ENCODE measurements at places on chromosomes 1 and 21. TPM values are rescaled to one million over a fixed set of nuclear protein-coding genes. Genes with fewer than 3 reads are reported as not detected.

EIF3I gene
- 319 TPM for polyA plus RNA-seq

HCRTR1 gene
- not detected for polyA plus RNA-seq

GRCh38 chr1:241186716-241187115 is 170.3 kb downstream of the RGS7 start:
- DNase-seq, result no peak

- DNase-seq, result no peak
Observed at GRCh38 chr1:232577772-232578171, 52.2 kb downstream of the SIPA1L2 start.

COL8A2 gene
- 0.23 TPM for polyA plus RNA-seq

BARHL2 gene
- not detected for polyA plus RNA-seq

DNA sequence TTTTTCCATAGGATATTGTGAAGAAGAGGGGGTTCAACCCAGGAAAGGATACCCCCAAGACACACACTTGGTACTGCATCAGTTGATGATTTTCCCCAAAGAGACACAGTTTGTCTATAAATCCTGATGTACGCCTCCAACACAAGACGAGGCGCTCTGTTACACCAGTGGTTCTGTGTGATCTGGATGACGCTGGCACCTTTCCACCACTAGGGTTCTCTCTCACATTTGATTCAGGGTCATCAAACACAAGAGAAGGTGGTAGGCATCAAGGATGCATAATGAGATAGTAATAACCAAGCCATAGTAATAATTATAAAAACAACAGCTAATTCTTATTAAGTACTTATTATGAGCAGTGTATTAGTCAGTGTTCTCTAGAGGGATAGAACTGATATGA is 508.8 kb upstream of the ZP4 start:
- no peak for DNase-seq

SAMD11 gene
- polyA plus RNA-seq, result 0.03 TPM

- no peak for DNase-seq
Observed at GRCh38 chr21:41357546-41357945, 4.3 kb upstream of the MX2 start.

- no peak for DNase-seq
Observed at GRCh38 chr1:108316545-108316944, 72.7 kb upstream of the NBPF4 start.

LCE1F gene
- not detected for polyA plus RNA-seq

GRCh38 chr21:15729674-15730483 is at the start of gene USP25:
USP25 (plus strand) TSS chr21:15729982; CDS start chr21:15730394, 412 bp downstream.
- DNase-seq, result no peak

Measured in keratinocyte (primary cell).